Stimulated activated CD4-positive, alpha-beta T cell treated with anti-CD3 and anti-CD28 coated beads, TNF-alpha, amount 100 ng/mL, for 24 hours (primary cell): ENCODE measurements at places on chromosomes 6 and 20.

GRCh38 chr6:9875605-9876353 lies 539.1 kb downstream of the TFAP2A start:
- no peak for DNase-seq

- DNase-seq, result no peak
These were observed 40.5 kb upstream of the BHLHE23 start for GRCh38 chr20:63047267-63047666.

DNA sequence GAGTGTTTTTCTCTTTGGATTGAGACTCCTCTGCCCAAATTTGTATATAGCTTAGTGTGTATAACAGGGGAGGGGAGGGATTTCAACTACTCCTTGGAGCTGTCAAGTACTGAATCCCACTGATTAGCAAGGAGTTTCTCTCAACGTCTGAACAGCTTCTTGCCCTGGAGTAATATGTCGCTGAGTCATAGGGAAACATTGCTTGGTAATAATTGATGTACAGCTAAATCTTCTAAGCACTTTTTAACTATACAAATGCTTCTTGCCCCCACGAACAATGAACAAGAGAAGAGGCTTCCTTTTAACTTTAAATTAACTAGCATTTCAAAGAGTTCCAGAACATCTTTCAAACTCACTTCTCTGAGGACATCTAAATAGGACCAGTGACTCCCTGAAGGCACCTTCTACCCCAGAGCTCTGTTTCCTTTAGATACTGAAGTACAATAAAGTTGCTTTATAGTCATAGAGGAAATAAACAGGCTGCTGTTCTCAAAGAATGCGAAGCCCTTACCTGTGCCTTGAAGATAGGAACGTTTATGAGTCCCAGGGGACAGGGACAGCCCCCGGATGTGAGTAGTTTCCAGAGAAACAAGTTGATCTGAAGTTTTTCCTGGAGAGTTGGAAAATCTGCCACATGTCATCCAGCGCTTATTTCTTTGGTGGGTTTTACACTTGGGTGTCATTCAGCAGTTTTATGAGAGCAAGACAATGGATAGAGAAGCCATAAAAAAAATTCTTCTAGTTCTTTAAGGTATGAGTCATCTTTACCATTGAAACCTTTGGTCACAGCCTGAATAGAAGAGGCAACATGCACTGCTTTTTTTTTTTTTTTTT lies 462.5 kb upstream of the BTBD3 start:
- no peak for DNase-seq

DNA sequence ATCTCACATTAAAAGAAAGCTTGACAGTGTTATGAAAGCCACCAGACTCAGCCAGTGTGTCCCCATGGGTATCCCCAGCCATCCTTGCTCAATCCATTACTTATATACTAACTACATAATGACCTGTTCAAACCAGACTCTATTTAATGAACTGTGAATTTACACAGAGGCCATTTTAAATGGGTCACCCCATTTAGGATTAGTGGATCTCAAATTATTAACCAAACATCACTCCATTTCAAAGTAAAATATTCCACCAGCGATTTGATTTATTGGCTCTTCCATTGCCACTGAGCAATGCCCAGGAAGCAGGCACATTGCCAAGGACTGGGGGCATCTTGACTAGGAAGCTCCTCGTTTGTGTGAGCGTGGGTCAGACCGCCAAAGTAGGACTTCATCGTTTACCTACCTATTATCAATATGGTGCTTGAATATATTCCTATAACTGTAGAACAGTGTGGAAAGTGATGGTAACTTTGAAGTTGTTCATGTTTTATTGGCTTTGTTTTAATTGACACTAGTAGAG lies 15.5 kb upstream of the NPEPL1 start:
- no peak for DNase-seq

DNA sequence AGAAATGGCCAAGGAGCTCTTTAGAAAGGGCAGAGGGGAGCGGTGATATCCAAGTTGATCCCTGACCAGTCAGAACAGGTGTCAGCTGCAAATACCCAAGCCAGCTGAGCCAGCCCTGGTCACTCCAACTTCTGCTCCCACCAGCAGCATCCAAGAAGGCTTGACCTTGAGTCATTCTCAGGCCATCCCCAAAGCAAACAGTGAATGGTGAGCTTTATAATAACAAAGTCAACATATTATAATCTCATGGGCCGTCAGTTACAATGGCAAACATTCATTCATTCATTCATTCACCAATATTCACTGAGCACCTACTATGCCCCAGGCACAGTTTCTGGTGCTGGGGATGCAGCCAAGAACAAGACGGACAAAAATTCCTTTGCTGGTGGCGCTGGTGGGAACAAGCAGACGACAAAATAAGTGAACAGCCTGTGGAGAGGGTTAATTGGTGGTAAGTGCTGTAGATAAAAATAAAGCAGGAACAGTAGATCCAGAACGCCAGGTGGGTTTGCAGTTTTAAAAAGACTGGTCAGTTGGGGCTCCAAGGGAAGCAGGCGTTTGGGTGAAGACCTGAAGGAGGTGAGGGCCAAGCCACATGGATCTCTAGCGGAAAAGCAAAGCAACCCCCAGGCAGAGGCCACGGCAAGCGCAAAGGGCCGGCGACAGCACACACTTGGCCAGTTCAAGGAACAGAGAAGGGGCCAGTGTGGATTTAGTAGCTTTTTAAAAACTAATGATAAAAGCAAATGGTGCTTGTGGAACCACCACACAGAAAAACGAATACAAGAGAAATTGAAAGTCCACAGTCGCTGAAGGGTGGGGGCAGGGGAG lies 131.8 kb upstream of the PTPN1 start:
- DNase-seq, result no peak
